Urinary bladder (tissue), 4 donors: ENCODE measurements at places on chromosomes 11 and 22. TPM values are rescaled to one million over a fixed set of nuclear protein-coding genes. Genes with fewer than 3 reads are reported as not detected.
A peak's percentile ranks its signal among the peaks of the same experiment; 100 is the strongest.

The P2RY6 gene
- total RNA-seq = 0.90 TPM

DNA sequence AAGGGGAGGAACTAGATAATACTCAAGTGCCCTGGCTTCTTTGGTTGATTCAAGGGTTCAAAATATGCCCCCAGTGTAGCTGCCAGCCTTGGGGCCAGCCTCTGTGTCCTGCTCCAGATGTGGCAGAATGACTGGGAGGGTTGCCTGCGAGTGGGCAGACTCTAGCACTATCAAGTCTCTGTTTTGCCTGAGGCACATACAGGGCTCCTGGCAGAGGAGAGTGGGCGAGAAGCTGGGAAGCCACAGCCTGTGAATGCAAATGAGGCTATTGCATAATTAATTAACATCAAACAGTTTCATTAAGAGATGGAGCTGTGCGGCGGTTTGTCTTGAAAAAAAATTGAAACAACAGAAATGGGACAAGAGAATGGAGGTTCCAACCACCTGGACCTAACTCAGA is 50.8 kb downstream of the BUD13 start:
- no peak for DNase-seq

The FHIP1B gene
- 14.5 TPM for total RNA-seq

GRCh38 chr22:21727768-21728167 is 7.8 kb downstream of the YPEL1 start:
- no peak for DNase-seq

The TMA7B gene
- 0.26 TPM for total RNA-seq

DNA sequence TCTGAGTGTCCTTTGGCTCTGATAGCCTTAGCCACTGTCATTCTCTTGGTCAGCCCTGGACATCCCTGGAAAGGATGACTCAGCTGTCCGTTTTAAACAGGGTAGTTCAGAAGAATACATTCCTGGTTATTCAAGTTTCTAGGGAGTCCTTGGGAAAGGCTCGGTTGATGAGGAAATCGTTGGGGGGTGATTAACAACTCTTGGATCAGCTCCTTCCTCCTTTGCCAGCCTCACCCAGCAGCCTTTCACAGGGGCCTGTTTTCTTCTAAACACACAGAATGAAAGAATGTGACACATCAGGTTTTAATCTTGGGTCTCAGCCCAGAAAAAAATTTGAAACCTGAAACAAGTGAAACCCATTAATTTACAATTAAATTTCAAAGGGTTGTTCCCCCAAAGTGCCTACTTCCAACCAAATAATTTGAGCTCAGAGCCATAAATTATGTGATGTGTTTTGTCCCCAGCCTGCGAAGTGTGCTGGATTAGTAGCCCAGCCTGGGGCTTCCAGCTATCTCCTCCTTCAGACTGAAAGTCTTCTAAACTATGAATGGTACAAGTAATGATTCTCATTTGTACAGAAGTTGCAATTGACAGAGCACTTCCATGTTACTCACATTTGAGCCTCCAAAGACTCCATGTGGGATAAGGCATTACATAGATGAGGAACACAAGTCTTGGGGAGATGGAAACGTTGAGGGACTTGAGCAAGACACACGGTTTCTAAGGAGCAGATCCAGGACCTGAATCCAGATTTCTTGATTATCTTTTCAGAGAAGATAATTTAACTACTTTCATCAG is 19.3 kb upstream of the MRGPRX2 start:
- DNase-seq = peak; percentile 50

DNA sequence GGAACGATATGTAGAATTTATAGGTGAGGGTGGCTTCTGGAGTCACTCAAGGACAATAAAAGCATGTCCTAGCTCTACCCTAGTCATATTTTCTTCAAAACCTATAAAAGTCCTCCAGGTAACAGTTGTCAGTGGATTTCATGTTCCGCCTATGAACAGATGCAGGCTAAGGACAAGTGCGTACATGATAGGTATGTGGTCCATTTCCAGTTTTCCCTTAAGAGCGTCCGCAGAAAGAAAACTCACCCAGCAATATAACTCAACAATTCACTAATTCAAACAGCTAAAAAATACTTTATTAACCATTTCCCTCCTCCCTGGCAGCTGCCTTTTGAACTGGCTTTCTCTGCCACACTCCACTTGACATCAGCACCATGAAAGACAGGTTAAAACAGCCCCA is 50.2 kb upstream of the CCDC34 start:
- no peak for DNase-seq

The OR52K1 gene
- total RNA-seq = not detected

GRCh38 chr11:128913806-128914205 is 22.6 kb downstream of the KCNJ5 start:
- DNase-seq = no peak

The RAB36 gene
- total RNA-seq = 2.0 TPM

The OR52E6 gene
- not detected for total RNA-seq

- no peak for DNase-seq
Observed at GRCh38 chr11:133968300-133968699, 11.5 kb upstream of the IGSF9B start.
